Amniotic epithelial cell (primary cell): ENCODE measurements at places on chromosomes 11 and 22.

GRCh38 chr22:42772647-42773046 is 52.0 kb upstream of the A4GALT start:
- DNase-seq = no peak

DNA sequence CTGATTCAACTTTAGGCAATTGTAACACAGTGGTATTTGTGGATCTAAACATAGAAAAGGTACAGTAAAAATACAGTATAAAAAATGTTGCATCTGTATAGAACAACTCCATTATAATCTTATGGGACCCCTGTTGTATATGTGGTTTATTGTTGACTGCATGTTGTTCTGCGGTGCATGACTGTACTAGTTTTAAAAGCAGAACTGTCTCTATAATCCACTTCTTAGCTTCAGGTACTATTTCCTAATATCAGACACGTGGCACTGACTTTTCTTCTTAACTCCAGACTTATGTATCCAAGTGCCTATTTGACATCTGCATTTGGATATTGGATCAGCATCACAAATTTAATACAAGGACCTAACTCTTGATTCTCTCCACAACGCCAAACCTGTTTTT is 41.1 kb downstream of the PACS1 start:
- DNase-seq = peak; percentile 56

DNA sequence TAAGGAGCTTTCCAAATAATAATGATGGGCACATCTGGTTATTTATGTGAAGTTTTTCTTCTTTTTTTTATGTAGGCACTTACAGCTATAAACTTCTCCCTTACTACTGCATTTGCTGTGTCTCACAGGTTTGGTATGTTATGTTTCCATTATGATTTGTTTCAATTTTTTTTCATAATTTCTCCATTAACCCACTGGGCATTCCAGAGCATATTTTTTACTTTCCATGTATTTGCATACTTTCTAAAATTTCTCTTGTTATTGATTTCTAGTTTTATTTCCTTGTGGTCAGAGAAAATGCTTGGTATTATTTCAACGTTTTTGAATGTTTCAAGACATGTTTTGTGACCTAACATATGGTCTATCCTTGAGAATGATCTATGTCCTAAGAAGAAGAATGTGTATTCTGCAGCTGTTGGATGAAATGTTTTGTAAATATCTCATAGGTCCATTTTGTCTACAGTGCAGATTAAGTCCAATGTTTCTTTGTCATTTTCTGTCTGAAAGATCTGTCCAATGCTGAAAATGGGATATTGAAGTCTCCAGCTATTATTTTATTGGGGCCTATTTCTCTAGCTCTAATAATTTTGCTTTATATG is 362.1 kb downstream of the DDX10 start:
- peak; percentile 37 for DNase-seq

DNA sequence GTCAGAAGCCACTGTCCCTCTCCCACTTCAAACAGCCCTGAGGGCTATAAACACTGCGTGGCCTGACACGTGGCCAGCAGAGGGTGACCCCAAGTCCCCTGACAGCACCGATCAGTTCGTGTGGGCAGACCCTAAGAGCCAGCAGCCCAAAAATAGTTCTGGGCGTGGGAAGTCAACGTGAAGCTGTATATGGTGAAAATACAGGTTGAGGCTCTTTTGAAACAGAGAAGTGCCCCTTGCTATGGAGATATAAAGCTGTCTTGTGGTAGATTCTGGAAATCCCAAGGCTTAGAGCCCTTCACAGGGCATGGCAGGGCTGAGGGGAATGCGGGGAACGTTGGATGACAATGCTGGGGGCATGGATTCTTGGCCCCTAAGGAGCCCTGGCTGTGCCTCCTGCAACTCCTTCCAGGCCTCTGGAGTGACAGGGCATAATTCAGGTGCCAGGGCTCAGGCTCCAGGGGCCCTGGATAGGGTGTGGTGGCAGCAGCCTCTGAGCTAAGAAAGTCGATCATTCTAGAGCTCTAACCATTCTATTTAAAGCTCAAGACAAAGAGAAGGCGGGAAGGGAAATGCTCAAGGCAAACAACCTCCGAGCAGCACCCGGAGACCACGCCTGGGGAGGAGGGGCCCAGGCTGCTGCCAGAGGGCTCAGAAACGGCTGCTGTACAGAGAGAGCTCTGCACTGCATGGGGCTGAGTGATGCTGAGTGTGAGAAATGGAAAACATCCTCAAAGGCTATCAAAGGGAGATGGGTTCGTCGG is 60.4 kb upstream of the CD5 start:
- DNase-seq = no peak

- no peak for DNase-seq
Observed at GRCh38 chr11:8201644-8202365, 33.0 kb upstream of the RIC3 start.
